ENCODE measurements at places on chromosomes 7 and 10.

DNA sequence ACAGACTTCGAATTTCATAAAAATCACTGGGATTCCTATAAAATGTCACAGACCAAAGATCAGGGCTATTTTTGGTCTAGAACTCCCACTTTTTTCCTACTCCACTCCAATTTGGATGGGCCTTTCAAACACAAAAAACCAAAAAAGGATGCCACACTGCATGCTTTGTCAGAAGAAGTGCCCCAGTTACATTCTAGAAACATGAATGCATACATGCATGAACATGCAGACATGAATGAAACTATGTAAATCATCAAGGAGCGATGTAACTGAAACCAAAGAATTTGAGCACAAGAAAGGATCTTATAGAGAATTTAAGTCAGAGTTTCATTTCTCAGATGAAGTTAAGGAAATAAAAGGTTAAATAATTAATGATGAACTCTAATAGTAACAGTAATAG is 31.8 kb upstream of the FAM133B start:
- no peak for DNase-seq

DNA sequence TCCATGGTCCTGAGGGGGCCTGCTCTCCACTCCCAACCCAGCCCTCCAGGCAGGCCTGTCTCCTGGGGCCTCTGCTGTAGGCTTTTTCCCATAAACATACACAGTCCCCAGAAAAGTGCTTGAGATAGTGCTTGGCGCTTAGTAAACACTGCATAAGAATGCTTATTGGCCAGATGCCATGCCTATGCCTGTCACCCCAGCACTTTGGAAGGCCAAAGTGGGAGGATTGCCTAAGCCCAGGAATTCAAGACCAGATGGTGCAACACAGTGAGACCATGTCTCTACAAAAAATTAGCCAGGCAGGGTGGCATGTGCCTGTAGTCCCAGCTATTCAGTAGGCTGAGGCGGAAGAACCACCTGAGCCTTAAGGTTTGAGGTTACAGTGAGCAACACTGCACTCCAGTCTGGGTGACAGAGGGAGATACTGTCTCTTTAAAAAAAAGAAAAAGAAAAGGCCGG is 24.6 kb upstream of the ASL start:
- DNase-seq: peak; percentile 72

- DNase-seq: no peak
These were observed 980 bp downstream of the ADAMTS14 start for GRCh38 chr10:70673043-70673928.

DNA sequence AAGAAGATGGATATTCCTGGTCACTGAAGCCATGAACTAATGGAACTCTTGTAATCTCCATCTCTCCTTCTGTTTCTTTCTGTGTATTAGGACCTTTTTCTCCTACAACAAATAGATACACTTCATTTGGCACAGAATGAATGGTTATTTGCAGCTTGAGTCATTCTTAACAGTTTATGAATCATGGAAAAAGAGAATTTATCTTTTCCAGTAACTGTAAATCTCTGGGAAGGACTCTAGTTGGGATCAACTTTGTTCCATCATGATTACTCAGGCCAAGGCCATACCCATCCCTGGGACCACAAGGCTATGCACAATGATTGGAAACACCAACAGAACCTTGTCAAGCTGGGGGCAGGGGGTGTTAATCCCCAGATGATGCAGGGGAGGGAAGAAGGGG is 36.1 kb upstream of the MDFIC start:
- no peak for DNase-seq

DNA sequence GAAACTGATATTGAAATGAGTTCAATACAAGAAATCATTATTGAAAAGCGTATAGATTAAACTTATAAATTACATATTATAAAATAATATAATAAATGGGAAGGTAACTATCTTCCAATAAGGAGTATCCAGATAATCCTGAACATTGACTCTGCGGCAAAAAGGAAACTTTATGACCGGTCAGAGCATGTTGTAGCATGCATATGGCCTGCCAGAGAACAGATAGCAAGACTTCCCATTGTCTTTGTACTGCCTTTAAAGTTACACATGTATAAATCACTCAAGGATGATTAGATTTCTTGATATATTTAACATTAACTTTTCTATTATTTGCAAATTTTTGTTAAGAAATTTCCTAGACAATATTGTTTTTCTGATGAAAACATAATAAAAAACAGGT is 56.2 kb upstream of the ETV1 start:
- DNase-seq: no peak

- DNase-seq: no peak
These were observed 262.2 kb upstream of the AOAH start for GRCh38 chr7:36986511-36986933.

DNA sequence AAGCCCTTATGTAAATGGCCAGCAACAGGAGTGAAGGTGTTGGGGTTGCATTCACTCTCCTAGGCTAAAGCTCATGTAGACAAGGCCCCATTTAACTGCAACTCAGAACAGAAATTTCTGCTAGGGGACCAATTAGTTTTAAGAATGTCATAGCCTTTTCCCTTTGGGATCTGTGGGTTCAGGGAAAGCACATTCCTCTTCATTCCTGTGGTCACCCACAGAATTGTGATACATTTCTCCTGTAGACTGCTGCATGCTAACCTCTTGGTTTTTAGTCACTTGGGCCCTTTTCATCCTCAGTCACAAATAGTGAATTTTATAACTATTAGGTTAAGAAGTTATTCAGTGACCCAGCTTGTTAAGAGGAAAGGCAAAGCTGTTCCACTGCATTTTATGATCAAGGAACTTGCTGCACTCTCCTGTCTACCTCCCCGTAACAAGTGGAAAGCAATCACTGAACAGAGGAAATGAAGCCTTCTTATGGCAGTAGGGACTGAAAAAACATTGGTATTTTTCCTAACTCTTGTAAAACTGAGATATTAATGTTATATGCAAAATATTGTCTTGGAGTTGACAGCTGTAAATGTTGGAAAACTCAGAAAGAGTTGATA is 124.9 kb downstream of the SND1 start:
- DNase-seq: no peak

GRCh38 chr7:74101061-74101681 is 17.6 kb downstream of the LIMK1 start:
- DNase-seq: no peak

DNA sequence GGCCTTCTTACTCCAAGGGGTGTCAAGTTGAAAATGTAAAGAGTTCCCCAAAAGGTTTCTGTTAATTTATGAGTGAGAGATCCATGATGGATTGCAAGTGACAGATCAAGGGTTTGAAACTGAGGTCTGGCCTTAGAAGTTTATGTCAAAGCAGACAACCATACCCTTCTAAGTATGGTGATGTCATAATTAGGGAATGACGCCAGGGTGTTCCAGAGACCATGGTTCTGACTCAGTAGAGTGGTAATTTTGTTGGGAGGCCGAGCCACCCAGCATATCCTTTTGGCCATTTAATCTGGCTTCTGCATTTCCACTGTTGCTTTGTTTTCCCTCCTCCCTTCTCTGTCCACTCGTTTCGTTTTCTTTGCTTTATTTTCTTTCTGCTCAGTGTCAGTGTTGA is 2.7 kb downstream of the TRUB1 start:
- no peak for DNase-seq

DNA sequence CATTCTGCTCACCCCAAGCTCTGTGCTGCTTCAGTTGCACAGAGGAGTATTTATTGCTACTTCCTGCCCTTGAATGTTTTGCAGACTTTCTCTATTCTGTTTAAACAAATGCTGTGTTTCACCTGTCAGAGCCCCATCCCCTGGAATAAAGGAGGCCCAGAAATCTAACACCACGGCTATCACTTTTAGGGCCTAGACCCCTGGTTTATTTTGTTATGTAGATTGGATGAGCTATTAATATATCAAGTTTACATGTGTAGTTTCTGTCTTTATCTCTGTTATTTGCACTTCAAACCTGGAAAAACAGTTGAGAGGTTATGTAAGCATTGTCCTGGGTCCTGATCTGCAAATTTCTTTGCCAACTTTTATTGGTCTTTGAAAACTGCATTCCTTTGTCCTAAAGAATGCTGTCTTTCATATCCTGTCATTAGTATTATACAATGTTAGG is 630.1 kb downstream of the PARD3 start:
- no peak for DNase-seq

DNA sequence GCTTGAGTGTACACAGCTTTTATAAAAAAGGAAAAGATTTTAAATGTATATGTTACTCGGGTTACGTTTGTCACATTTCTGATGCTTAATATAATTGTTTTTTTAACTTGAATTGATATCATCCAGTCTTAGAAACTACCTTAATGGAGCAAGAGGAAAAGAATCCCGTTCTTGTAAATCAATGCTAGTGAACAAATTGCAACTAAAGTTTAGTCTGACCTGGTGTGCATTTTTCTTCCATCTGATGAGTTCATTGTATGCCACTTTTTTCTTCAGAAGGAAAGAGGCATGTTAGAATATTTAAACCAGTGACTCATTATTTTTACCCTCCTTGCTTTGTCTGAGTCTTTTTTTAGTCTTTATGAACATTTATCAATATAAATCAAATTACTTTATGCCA is 34.7 kb downstream of the NET1 start:
- DNase-seq: no peak

- no peak for DNase-seq
These were observed 6.1 kb upstream of the STK32C start for GRCh38 chr10:132313865-132314264.

GRCh38 chr7:20301311-20301939 is 29.3 kb upstream of the ITGB8 start:
- DNase-seq: no peak

GRCh38 chr7:44519546-44519945 is 21.6 kb downstream of the NPC1L1 start:
- DNase-seq: no peak

DNA sequence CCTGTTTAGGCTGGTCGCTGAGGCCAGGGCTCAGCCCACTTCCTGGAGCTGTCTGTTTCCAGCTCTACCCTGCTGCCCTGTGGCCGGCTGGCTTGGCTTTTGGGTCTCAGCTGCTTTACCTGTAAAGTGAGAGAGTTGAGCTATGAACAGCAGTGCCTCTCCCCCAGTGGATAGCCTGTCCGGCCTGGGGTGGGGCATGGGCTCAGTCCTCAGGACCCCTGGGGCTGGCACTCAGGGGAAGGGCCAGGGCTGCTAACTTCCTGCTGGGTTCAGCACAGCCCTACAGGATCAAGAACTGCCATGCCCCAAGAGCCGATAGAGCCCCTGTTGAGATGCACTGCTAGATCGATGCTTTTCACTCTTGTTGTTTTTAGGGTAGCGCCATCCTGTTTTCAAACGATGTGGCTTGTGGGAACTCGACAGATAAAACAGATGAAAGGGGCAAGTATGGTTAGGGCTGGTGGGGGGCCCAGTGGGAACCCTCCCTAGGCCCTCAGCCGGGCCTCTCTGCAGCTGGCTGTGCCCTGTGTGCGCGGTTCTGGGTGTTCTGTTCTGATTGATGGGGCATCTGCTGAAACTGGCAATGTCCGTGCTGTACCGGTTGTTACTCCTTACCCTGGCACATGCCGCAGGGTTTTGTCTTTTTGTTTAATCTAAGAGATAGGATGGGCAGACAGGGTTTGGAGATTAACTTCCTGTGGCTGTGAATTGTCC is 10.0 kb upstream of the SFRP5 start:
- no peak for DNase-seq

- DNase-seq: no peak
These were observed 132.4 kb upstream of the FOXK1 start for GRCh38 chr7:4549681-4550080.

GRCh38 chr10:131519723-131520605 is 208.4 kb upstream of the TCERG1L start:
- DNase-seq: no peak

- DNase-seq: no peak
These were observed 190.1 kb downstream of the PRPF18 start for GRCh38 chr10:13776861-13777311.

DNA sequence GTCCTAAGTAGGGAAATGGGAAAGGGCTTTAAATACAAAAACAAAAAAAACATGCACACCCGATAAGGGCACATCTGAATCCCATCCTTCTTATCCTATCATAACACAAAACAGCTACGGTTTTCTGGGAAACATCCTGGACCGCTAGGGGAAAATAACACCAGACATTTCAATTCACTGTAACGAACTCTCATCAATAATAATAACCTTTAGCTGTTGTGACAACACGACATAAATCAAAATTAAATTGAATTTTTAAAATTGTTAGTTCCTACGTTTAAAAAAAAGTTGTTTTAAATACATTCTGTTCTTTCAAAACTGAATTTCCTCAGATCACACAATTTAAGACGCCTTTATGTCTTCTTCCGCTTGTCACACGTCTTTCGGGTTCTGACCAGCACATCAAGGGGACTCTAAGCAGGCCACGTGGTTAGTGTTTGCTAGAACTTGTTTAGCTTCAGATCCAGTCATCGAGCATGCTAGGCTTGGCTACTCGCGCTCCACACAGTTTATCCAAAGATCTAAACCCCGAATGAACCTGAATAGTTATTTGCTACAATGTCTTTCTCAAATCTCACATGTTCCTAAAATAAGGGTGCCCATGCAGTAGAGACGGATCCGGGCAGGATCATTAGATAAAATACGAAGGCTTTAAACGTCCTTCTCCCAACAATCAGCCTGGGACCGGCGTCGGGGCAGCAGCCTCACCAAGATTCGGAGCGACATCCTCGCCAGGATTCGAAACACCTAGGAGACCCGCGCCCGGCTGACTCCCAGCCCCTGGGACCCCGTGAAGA is 839 bp downstream of the IKZF5 start:
- DNase-seq: peak; percentile 50

- DNase-seq: no peak
These were observed 45.5 kb upstream of the BET1 start for GRCh38 chr7:94049615-94050014.

DNA sequence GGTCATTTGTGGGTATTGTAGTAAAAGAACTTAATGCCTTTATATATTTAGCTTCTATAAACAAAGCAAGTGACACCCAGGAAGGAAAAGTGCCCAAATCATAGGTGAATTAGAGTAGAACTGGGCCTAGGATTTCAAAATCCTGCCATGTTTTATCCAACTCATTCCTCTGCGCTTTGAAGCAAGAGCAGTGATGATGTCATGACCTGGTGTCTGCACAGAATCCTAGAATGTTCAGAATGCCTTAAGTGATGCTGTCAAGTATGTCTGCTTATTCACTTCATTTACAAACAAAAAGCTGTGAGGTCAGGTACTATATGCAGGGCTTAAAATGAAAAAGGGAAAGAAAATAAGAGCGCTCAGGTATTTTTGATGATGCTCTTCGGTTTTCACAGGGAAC is 737.2 kb upstream of the ANKRD30A start:
- DNase-seq: no peak

DNA sequence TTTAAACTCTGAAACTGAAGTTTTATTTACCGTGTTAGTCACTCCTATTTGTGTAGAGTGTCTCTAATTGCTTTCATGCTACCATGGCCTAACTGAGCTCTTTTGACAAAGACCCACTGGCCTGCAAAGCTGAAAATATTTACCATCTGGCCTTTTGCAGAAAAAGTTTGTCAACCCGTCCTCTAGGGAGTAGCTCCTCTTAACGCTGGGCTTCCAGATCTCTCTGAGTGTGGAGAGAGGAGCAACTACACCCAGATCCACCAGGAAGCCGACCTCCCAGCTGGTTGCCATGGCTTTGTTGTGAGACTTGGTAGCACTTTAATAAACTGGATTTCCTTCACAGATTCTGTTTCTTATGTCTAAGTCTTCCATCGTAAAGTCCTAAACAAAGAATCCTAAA is 4.2 kb upstream of the C10orf71 start:
- no peak for DNase-seq

- no peak for DNase-seq
These were observed 189.4 kb upstream of the STEAP4 start for GRCh38 chr7:88495881-88496725.
